ENCODE measurements at places on chromosomes 7 and 10. TPM values are rescaled to one million over a fixed set of nuclear protein-coding genes. Genes with fewer than 3 reads are reported as not detected.

CALD1 gene
- total RNA-seq = 116 TPM

GRID1 gene
- 2.9 TPM for total RNA-seq

ATRNL1 gene
- total RNA-seq = 1.1 TPM

GCC1 gene
- 17.8 TPM for total RNA-seq

HTR5A gene
- total RNA-seq = not detected

AMPH gene
- 2.0 TPM for total RNA-seq

OPN4 gene
- total RNA-seq = not detected

OR2A5 gene
- not detected for total RNA-seq

ASIC3 gene
- 8.7 TPM for total RNA-seq

SNCG gene
- 20.7 TPM for total RNA-seq

HOXA9 gene
- total RNA-seq = 53.1 TPM

TLX1 gene
- total RNA-seq = not detected

- no peak for DNase-seq
Observed at GRCh38 chr10:5915451-5915850, 25.4 kb downstream of the FBH1 start.

GRCh38 chr7:34222722-34223121, 317.4 kb downstream of the BMPER start:
- DNase-seq = no peak

- DNase-seq = no peak
Observed at GRCh38 chr7:2566890-2567678, 8.3 kb downstream of the IQCE start.

DNA sequence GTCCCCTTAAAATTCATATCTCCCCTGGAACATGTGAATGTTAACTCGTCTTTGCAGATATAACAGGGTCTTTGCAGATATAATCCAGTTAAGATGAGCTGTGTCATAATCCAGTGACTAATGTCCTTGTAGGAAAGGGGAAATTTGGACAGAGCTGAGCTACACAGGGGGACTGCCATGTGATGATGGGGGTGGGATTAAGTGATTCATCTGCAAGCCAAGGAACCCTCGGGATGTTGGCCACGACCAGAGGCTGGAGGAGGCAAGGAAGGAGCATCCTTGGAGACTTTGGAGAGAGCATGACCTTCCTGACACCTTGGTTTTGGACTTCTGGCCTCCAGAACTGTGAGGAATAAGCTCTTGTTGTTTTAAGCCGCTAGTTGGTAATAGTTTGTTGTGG, 153.9 kb upstream of the PCBD1 start:
- DNase-seq = no peak

DNA sequence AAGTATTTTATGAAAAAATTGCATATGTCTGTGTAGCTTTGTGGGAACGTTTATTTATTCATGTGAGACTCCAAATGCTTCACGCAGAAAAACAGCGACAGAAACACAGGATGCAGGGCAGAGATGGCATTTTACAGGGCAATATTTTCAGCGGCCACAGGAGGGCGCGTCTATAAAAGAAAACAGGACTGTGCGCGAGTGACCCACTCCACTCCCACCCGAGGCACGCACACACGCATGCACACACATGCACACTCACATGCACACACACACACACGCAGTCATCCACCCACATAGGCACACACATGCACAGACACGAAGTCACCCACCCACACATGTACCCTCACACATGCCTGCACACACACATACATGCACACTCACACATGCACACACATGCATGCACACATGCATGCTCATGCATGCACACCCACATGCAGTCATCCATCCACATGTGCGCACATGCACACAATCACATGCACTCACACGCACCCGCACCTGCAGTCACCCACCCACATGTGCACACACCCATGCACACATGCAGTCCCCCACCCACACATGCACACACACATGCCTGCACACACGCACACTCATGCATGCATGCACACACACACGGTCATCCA, 96.3 kb downstream of the DNAJB6 start:
- DNase-seq = no peak

DNA sequence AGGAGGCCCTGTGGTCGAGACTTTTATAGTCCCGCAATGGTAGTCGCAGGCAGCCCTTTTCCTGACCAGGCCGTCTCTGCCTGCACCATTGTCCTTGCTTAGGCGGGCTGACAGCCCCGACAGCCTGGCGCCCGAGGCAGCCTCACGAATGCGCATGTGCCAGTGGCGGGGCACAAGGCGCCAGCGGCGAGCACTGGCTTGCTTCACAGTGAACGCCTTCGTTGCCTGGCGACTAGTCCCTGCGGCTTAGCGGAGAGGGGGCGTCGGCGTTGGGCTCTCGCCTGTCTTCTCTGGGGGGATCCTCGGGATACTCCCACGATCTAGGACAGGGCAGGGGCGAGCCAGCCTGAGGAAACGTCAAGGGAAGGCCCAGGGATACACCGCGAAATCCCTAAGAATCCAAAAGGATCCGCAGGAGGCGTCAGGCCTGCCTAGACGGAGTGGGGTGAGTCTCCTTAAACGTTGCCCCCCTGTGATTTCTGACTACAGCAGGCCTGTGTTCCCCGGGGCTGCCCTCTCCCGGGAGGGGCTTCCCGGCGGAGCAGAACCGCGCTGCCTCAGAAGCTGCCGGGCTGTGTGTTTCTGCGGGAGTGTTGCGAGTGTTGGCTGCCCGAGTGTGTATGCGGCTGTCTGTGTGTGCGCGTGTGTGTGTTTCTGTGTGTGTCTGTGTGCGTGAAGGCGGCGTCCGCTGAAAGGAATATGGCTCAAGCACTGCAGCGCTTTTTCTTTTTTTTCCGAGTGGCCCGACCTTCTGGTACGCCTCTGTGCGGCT, 20.5 kb upstream of the ZNF273 start:
- DNase-seq = peak; percentile 76

- DNase-seq = no peak
Observed at GRCh38 chr10:90966146-90966545, 45.3 kb upstream of the ANKRD1 start.

GRCh38 chr7:73734619-73735527, 3.7 kb downstream of the ABHD11 start:
- DNase-seq = peak; percentile 90

DNA sequence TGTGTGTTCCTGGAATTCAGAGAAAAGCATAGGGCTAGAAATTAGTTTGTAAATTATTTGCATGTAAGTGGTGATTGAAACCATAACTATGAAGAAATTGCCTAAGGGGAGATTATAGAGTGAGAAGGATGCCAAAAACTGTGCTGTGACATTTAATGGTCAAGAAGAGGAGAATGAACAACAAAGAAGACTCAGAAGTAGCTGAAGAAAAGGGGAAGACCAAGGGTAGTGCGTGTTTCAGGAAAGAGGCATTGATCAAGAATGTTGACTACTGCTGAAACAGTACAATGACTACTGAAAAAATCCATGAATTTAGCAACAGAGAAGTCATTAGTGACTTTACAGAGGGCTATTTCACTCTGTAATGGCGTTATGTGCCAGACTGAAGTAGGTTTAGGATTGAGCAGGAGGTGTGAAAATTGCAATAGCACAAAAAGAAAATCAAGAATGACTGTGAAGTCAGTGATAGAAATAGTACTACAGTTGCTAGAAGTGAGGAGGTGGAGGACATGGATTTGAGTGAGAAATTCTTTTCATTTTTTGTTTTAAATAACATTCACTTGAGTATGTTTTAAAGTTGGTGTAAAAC, 28.9 kb upstream of the SAMD9L start:
- no peak for DNase-seq

- DNase-seq = no peak
Observed at GRCh38 chr10:89909752-89910151, 208.4 kb downstream of the KIF20B start.

- no peak for DNase-seq
Observed at GRCh38 chr7:36260481-36260880, 107.4 kb downstream of the EEPD1 start.

DNA sequence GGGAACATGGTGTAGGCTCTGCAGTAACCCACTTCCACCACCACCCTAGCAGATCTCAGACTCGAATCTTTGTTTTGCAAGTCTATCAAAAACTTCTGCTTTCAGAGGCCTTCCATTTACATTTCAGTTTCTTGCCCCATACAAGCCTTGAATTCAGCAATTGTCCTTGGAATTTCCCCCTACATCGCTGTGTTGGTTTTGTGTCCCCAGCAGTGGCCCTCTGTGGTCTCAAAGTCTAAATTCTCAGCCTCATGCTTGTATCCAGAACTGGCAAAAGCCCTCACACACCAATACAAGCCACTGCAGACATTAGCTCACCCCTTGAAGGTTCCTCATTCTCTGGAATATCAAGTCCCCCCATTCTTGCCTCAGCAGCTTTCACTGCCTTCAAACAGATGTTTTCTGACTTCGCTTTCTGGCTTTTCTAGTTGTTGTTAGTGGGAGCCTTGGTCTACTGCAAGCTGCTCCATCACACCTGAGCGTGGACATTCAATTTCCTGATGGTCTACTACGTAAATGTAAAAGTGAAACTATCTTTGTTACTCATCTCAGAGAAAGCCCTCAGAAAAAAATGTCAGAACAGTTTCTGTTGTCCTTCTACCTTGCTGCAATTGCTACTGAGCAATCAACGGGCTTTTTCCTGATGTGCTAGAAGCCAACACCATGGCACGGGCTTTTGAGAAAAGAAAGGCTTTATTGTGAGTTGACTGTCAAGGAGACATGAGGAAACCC, 1.8 kb upstream of the NUB1 start:
- DNase-seq = no peak

DNA sequence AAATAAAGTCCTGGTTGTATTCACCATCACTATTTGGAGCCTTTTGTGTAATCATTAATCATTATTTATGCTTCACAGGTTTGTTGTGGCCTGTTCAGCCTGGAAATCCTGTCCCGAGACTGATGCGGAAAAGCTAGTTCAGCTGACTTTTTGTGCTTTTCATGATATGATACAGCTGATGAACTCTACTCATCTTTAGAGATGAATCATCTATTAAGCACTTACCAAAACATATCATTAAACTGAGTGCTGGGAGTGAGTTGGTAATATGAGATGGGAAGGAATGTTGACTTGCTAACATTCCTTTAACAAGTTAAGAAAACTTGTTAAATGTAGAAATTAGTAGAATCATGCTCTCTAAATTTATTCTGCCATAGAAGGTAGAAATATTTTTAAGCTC, 53.0 kb downstream of the CROT start:
- DNase-seq = no peak

DNA sequence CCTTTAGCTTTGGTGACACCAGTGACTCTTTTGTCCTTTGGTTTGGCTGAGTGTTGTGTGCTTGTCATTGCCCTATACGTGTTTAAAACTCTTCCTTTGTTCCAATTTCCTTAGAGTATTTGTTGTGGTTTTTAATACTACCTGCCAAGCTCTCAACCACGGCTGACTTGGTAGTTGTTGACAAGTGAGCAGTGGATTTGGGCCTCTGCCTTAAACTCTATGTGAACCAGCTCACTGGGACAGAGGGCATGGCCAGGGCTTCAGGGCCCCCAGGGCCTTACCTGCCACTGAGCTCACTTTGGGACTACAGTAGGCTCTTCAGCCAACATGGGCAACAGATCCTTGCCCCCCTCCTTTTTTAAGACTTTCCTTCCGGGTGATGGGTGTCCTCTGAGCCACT, 9.6 kb upstream of the DMBT1 start:
- no peak for DNase-seq

GRCh38 chr7:5702876-5703571, 78.4 kb downstream of the RNF216 start:
- no peak for DNase-seq

GRCh38 chr10:77669892-77670291, 32.3 kb upstream of the KCNMA1 start:
- no peak for DNase-seq

GRCh38 chr10:25226775-25227682, 52.2 kb downstream of the GPR158 start:
- no peak for DNase-seq

DNA sequence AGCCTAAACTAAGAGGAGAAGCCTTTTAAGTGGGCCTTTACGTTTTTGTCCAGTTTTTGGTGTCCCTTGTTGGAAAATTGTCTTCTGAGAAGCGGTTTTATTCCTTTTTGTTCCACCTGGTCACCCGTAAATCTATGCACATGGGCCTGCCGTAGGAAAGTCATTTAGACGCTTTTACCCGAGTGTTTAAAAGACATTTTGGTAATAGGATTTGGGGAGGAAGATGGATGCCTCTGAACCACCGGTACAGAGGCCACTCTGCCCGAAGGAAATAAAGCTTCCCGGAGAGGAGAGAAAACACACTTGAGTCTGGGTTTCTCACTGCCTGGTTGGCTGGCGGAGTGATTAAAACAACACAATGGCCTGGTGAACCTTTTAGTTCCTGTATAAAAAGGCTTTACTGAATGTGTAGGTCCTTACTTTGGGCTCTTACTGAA, 760 bp downstream of the THNSL1 start:
- DNase-seq = no peak

DNA sequence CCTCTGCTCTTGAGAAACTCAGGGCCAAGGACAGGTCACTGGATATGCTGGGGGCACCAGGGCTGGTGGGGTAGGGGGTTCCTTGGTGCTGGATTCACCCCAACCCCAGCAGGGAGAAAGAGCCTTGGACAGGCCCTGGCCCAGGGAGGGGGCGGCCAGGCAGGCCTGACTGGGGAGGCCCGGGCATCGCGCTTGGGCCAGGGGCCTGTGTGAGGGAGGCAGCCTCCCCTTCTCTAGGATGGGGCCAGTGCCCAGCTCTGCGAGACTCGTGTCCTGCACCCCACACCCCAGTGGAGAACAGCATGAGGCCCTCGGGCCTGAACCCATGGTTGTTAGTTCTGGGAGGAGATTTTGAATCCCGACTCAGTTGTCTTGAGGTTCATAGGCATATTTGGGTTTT, 217.1 kb downstream of the ZNF248 start:
- DNase-seq = no peak

- no peak for DNase-seq
Observed at GRCh38 chr10:42630537-42631134, 7.7 kb downstream of the ZNF33B start.

- no peak for DNase-seq
Observed at GRCh38 chr10:2306081-2306480, 568.8 kb upstream of the ADARB2 start.

GRCh38 chr10:132845780-132846595, 60.0 kb upstream of the NKX6-2 start:
- peak; percentile 37 for DNase-seq

DNA sequence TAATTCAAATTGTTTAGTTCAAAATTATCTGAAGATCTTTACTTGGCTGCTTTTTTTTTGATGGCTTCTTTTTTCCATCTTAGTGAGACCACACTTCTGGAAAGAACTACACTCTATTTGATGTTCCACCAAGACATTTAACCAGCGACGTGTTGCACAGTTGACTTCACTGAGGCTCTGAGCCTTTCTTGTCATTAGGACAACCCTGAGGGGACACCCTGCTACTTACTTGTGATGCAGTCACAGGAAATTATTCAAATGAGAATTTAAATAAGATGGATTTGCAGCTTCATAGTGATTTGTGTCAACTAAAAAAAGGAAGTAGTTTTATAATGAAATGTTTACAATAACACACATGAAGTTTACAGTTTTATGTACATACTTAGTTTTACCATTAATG, 25.6 kb upstream of the PIK3CG start:
- no peak for DNase-seq

Data from suprapubic skin (tissue), 4 donors.